Lung (tissue), 17 donors: ENCODE measurements at places on chromosomes 6 and 20.

- DNase-seq = no peak
Observed at GRCh38 chr20:59987135-59987534, 28.9 kb downstream of the CDH26 start.

DNA sequence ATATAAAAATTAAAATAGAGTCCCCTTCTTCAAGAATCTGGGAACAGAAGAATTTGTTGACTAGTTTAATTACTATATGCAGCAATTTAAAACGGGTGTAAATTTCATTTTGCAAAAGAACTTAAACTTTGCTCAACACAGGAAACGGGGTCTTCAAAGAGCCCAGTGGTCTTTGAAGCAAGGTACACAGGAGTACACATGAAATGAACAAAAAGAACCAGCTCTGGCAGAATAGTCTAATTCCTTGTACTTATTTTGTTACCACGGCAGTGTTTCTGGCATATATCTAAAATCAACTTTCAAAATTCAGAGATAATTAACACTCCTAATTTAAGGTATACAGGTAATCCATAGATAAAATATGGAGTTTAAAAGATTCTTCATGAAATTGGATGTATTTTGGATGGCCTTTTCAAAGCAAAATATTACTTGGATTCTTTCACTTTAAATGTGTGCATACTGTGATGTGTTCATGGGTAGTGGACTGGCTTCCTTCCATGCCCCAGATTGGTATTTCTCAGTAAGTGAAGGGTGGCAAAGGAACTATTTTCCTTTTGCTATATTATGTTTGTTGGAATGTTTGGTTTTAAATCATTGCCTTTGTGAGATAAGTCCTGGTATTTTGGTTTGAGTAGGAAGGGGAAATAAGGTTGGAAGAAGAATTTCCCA is 96.8 kb upstream of the THEMIS start:
- no peak for DNase-seq

- DNase-seq = no peak
Observed at GRCh38 chr20:50343125-50343489, 152.5 kb downstream of the CEBPB start.

- no peak for DNase-seq
Observed at GRCh38 chr20:45359406-45360148, 3.4 kb upstream of the SYS1 start.

GRCh38 chr20:48171626-48172356 is 386.5 kb upstream of the SULF2 start:
- no peak for DNase-seq

- peak; percentile 51 for DNase-seq
Observed at GRCh38 chr6:75495011-75495410, 1.4 kb upstream of the FILIP1 start.

- no peak for DNase-seq
Observed at GRCh38 chr6:152244998-152245630, 392.0 kb downstream of the SYNE1 start.

- DNase-seq = peak; percentile 19
Observed at GRCh38 chr20:47799116-47799715, 13.9 kb upstream of the SULF2 start.

DNA sequence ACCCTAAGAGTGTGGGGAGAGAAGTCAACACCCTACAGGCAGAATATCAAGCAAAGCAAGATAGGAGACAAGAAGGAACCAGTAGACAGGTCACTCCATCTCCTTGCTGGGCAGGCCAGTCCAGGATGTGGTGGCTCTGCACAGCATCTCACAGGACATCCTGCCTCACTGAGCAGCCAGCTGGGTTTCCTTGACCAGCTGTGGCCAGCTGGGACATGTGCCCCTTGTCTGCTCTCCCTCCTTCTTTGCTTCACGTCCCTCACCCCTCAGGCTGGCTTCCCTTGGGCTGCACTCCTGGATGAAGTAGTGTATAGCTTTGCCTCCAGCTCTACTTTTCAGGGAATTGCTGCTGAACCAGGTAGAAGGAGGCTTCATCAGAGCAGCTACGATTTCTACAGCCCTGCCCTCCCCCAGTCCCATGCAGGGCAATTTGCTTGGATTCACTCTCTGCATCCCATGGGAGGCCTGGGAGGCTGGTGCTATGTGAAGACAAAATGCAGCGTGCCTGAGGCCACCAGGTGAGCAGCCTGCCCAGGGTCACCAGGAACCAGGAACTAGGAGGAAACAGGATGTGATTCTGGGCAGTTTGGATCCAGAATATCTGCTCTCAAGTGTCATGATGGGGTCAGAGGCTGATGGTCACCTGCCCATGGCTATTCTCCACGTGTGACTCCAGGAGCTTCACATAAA is 110.0 kb upstream of the PMEPA1 start:
- peak; percentile 72 for DNase-seq

DNA sequence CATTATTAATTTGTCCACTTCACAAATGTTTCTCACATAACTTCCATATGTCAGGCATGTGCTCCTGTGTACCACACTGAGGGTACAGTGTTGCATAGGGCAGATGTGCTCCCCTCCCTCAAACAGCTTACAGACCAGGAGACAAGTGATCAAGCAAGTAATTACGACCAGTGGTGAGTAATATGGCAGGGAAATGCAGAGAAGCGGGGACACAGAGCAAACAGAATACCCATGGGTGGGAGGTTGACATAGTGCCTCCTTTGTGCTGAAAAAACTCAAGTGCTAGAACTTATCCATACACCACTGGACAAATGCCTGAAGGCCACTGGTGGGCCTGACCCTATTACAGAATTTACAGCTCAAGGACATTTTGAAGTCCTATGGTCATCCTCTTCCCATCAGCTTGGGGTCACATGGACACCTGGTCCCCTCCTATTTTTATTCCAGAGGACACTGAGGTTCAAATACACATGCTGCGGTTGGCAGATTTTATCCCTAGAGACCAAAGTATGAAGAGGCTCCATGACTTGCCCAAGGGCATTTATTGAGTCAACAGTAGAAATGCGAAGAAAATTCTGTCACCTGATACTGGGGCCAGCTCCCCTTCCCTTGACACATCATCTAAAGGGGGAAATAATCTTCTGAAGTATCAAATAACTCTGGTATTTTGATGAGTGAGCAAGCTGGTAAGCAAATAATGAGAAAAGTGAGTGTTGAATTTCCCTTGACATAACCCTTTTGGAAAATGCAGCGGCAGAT is 116.6 kb downstream of the QRSL1 start:
- DNase-seq = no peak

DNA sequence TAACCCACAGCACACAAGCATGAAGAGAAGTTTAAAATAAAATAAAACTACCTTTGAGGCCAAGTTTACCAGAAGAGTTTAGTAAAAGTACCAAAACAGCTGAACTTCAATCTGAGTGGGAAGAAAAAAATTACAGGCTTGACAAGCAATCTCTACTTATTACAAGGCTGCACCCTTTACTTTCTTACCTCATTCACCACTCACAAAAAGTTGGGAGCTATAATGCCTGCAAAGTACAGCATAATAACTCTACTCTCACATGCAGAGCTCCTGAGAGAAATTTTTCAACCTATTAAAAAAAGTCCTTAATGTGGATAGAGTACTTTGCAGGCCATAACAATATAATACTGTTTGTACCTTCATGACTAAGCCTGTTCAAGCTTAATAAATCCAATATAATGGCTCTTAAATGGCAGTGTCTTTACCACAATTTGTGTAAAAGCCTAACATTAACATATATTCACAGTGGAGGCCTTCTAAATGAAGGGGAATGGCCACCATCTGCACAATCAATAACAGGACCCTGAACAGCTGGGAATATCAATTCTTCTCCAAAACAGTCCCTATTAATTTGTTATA is 103.1 kb downstream of the DST start:
- peak; percentile 67 for DNase-seq

GRCh38 chr6:14959324-14959885 is 286.5 kb upstream of the JARID2 start:
- no peak for DNase-seq

- DNase-seq = no peak
Observed at GRCh38 chr20:53221731-53222130, 249.6 kb downstream of the TSHZ2 start.

DNA sequence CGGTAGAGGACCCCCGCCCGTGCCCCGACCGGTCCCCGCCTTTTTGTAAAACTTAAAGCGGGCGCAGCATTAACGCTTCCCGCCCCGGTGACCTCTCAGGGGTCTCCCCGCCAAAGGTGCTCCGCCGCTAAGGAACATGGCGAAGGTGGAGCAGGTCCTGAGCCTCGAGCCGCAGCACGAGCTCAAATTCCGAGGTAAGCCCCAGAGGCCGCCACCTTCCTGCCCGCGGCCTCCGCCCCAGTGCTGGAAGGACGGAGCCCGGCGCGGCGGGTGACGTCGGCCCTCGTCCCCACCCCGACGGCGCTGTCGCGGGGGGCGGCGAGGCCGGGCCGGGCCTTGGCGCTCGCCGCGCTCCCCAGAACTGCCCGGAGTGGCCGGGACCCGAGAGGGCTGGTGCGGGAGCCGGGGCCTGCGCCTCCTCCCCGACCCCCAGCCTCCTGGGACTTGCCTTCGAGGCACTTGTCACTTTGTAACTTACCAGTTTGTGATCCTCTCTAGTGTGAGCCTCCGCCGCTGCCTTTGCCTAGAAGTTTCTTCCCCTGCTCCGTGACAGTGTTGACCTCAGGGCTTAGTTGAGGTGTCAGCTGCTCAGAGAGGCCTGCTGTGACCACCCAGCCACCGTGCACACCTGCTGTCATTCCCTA is 417 bp downstream of the VAPB start:
- DNase-seq = peak; percentile 50

GRCh38 chr6:140490081-140490480 is 1115.6 kb upstream of the CITED2 start:
- DNase-seq = no peak

- no peak for DNase-seq
Observed at GRCh38 chr20:7994809-7995208, 24.8 kb downstream of the TMX4 start.

- no peak for DNase-seq
Observed at GRCh38 chr6:129493354-129493902, 216.5 kb downstream of the ARHGAP18 start.

GRCh38 chr6:38417521-38417920 is 222.2 kb downstream of the BTBD9 start:
- no peak for DNase-seq

DNA sequence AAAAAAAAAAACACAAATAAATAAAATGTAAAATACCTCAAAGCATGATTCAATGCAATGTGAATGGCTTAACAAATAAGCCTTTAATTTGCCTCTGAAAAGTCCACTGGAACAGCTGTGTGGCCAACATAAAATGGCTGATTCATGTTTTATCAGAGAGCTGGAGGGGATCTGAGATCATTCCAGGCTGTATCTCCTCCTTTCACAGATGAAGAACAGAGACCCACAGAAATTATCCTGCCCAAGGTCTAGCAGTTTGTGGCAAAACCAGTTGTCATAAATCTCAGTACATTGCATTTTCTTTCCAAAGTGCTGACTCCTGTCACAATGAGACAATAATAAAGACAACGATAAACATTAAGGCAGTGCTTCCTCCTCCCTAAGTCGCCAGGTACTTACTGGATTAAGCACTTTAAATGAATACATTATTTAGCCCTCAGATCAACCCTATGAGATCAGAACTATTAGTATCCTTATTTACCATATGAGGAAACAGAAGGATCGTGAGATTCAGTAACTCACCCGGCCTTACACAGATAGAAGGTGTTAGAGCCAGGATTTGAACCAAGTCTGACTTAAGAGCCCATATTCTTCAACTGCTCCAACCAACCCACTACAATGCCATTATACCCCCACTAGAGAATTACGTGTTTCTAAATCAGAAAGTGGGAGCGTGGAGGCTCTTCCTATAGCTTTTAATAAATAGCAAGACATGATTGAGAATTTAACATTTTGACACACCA is 118.3 kb downstream of the KIF13A start:
- no peak for DNase-seq

DNA sequence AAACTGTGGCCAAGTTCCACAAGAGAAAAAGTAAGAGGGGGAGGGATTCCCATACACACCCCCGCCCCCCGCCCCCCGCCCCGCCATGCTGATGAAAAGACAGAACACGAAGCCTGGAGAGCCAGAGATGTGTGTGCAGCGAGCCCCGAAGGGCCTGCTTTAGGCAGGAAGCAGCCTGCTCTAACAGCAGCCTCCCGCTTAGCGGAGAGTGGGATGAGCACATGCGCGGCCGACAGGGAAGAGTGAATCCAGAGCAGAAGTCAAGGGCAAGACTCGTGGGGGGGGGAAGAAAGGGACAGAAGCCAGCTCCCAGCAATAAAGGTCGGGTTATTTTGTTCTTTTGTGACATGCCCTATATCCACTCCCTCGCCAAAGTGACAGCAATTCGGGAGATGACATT is 67.2 kb upstream of the PTGIS start:
- DNase-seq = peak; percentile 84

GRCh38 chr6:148565321-148565926 is 181.4 kb upstream of the UST start:
- no peak for DNase-seq
